WERI-Rb-1 (cell line): ENCODE measurements at places on chromosomes 7 and 10.

DNA sequence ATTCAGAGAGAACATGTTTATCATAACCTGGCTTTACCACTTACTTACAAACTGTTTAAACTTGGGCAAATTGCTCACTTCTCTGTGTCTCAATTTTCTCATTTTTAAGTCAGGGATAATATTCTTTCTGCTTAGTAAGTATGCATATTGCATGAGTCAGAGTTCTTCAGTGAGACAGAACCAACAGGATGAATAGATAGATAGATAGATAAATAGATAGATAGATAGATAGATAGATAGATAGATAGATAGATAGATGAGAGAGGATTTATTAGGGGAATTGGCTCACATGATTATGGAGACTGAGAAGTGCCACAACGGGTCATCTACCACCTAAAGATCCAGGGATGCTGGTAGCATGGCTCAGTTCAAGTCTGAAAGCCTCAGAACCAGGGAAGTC lies 15.7 kb upstream of the SMIM30 start:
- no peak for DNase-seq

DNA sequence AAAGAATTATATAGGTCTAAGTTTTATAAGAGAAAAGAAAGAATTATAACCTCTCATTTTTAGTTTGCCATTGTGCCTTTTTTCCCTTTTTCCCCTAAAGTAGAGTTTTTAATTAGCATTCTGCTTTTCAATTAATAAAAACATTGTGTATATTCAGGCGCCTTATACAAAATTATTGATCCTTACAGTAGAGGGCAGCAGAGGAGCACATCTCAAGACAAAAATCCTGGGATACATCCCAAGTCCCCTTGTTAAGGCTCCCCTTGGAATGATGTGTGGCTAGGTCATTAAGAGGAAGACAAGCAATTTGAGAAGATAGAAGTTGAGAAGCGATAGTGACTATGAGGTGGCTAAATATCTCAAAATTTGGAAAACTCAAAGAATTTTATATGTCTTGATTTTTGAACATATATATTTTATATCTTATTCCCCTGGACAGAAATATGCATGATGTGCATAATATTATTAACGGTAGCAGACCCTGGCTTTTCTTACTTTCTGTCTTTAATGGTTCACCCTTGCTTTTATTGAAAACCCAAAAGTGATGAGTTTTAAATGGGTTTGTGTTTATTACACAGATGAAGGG lies 19.1 kb upstream of the TPK1 start:
- DNase-seq: peak; percentile 15

DNA sequence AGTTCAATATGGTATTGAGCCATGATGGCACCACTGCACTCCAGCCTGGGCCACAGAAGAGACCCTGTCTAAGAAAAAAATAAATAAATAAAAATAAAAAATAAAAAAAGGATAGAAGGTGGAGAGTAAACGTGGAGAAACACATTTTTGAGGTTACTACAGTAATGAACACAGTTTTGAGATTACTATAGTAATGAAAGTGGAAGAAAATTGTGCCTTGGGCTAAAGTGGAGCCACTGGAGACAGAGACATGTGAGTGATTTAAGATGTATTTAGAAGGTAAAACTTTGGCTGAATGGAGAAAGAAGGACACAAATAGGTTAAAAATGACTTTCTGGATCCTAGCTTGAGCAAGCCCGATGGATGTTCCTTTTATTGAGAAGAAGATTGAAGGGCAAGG lies 76.8 kb downstream of the HGF start:
- no peak for DNase-seq

DNA sequence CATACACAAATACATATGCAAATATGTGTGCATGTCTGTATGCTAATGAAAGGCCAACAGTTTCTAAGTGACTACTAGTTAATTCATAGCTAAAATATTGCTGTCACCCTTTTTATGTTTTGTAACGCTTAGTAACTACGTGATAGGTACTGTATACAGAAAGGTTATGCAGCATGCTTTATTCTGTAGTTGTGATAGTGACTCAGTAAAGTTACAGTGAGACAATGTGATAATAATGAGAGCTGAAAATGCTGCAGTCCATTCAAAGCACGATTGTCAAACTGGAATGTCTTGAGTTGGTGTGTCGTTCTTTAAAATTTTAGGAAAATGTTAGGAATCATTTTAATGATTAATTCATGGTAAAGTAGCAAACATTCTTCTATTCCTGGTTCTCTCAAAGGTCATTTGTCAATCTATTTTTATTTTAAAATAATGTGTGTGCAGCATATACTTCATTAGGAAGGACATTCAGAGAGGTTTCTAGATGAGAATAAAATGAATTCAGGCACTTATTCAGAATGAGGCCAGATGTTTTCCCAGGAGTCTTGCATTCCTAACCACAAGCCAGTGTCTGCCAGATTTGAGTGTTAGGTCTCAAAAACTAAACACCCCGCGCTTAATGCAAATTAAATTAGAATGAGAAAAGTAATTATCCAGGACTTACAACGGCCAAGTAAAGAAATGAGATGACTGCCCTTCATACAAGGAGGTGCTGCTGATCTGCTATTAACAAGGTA lies 408.8 kb upstream of the FZD8 start:
- DNase-seq: no peak

- DNase-seq: no peak
Measured at GRCh38 chr7:112399501-112399900, 50.8 kb upstream of the IFRD1 start.

- DNase-seq: no peak
Measured at GRCh38 chr7:133419041-133419440, 166.2 kb downstream of the EXOC4 start.

GRCh38 chr7:94769724-94770123 lies 113.8 kb upstream of the SGCE start:
- DNase-seq: no peak

- peak; percentile 96 for DNase-seq
Measured at GRCh38 chr7:39623047-39623731, at the start of gene RALA. RALA (plus strand) TSS chr7:39623572; CDS start chr7:39686668, 63,096 bp downstream.

- no peak for DNase-seq
Measured at GRCh38 chr10:123103944-123104343, 31.8 kb upstream of the HMX3 start.

- DNase-seq: no peak
Measured at GRCh38 chr10:7505196-7505595, 94.4 kb upstream of the SFMBT2 start.

- DNase-seq: no peak
Measured at GRCh38 chr10:18582803-18583202, 68.6 kb downstream of the NSUN6 start.

DNA sequence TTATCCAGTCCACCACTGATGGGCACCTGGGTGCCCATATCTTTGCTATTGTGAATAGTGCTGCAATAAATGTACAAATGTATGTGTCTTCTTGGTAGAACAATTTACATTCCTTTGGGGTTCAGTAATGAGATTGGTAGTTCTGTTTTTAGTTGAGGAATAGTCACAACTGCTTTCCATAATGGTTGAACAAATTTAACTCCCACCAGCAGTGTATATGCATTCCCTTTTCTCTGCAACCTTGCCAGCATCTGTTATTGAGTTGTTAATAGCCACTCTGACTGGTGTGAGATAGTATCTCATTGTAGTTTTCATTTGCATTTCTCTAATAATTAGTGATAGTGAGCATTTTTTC lies 27.8 kb downstream of the COA1 start:
- no peak for DNase-seq

DNA sequence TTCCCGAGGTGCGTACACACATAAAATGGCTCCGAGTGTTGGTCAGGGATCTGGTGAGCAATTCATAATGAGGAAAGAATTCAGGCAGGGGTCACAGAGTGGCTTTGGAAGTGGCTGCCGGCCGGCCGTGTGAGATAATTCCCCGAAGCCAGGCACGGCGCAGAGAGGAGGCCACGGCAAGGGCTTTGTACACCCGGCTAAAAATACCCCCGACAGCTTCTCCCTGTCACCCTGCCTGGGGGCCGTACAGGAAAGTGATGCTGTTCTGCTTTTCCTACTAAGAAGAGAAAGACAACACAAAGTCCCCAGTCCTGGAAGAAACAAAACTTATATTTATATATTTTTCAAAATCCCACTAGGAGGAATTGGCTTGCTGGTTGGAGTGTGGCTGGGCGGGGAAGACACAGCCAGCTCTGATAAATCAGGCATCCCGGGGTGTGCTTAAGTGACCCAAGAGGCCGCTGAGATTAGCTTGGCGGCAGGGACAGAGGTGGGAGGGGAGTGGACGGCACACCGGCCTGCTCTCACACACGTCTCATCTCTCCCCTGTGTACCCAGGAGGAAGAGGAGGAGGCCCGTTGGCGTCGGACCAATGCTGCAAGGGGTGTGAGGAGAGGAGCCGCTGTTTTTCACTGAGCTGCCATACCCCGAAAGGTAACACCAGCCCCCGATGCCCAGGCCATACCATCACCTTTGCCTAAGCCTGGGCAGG lies 70.5 kb downstream of the ZMIZ1 start:
- peak; percentile 81 for DNase-seq

GRCh38 chr10:84447701-84448400 lies 119.5 kb downstream of the CCSER2 start:
- DNase-seq: no peak

GRCh38 chr7:41886901-41887311 lies 184.0 kb upstream of the INHBA start:
- peak; percentile 15 for DNase-seq

DNA sequence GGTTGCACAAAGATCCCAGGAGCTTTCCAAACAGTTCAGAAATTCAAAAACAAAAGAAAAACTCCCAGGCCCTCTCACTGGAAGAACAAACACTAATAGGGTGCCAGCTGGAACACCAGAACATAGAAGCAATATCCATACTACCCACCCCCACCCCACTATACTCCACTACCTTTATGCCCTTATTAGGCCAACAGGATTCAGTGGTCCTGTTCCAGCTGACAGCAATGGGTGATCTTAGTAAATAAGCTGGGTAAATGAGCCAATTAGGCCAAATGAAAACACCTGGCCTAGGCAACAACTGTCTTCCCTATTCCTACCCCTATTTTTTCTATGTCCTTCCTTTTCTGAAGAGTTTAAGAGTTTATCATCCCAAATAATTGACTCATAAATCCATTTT lies 11.7 kb downstream of the NOC3L start:
- no peak for DNase-seq

GRCh38 chr7:117347962-117348672 lies 25.3 kb upstream of the WNT2 start:
- DNase-seq: no peak

GRCh38 chr7:150368884-150369747 lies 494 bp downstream of the REPIN1 start:
- peak; percentile 89 for DNase-seq

DNA sequence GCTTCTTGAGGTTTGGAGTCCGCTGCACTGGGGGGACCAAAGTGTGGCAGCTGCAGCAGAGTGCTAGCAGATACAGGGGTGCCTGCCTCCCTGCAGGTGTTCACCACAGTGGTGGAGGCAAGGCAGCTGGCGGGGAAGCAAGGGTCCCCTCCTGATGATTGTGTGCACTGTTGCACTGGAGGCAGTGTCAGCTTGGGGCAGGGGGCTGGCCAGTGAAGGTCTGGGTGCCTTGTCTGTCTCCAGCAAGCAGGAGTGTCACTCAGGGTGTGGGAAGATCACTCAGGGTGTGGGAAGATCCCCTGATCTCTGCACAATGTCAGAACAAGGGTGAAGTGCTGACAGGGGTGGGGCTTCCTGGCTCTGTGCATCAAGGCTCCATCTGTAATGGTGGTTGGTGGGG lies 36.3 kb upstream of the PPP1R3A start:
- DNase-seq: no peak

- no peak for DNase-seq
Measured at GRCh38 chr10:110413903-110414547, 83.7 kb upstream of the DUSP5 start.

DNA sequence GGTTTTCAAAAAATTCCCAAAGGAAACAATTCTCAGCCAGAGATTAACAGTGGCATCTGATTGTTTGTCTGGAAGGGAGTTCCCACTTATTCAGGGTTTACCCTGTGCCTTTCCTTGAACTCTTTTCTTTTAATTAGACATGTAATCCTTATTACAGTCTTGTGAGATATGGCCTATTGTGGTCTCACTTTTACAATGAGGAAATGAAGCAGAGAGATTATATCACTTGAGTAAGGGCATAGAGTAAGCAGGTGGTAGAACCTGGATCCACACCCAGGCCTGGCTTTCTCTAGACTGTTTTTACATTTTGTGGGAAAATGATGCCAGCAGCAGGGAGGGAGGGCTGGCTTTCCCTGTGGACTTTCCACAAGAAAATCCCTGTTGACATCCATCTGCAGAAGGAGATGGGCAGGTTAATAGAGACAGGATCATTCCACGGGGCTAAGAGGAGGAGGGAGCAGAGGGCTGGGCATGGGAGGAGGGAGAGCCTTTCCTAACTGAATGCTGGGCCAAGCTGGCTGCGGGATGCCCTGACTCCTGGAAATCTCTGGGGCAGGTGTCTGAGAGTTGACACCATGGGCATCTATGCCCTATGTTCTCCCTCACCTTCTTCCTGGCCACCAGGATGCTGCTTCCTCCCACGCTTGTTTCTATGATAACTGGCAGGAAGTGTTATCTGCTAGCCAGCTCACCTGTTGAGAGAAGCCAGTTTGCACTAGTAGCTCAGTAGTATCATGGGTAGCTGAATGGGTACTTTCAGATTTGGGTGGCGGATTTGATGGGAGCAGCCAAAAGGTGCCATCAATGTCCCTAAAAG lies 28.7 kb upstream of the ARHGAP22 start:
- DNase-seq: no peak

- peak; percentile 95 for DNase-seq
Measured at GRCh38 chr7:73822319-73823173, 8.2 kb upstream of the CLDN4 start.

- DNase-seq: no peak
Measured at GRCh38 chr7:51026341-51026740, 243.6 kb upstream of the GRB10 start.

DNA sequence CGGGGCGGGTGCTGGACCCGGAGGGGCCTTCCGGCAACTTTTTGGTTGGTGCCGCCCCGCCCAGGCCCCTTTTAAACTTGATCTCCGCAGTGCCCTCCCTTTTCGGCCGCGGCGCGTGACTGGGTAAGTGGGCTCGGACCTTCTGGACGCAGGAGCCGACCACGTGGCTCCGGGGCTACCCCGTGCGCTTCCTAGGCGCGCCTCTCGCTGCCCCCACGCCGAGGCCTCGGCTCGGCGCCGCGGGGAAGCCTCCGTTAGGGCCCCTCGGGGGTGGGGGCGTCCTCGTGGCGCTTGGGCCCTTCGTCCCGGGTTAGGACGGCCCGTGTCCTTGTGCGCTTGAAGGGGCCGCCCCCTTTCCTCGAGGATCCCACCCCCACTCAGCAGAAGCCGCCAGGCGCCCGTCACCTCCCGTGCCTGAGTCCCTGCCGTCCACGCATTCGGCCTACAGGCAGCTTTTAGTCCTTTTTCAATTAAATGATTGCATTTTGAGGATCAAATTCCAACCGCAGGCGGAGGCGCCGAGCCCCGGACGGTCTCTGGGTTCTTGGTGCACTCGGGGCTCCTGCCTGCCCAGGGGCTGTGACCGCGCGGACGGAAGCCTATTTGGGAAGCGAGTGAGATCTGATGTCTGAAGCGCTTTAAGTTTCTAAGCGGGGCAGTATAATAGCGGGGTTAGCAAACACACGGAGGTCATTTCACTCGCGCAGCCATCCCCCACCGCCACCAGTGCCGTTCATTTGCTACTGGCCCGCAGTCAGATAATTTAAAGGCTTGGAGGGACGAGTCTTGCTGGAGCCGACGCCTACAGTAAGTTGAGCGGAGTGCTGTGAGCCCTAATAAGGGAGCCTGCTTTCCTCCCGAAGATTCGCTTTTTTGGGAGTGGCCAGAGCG lies 31.8 kb upstream of the TOMM7 start:
- no peak for DNase-seq

- no peak for DNase-seq
Measured at GRCh38 chr7:16233517-16233916, 187.8 kb downstream of the CRPPA start.

GRCh38 chr10:119784340-119785067 lies 58.7 kb downstream of the INPP5F start:
- DNase-seq: no peak
